CD4-positive, alpha-beta T cell treated with Interleukin-15 for 4 hours (primary cell): ENCODE measurements at places on chromosomes 6 and 20.
A peak's percentile ranks its signal among the peaks of the same experiment; 100 is the strongest.

DNA sequence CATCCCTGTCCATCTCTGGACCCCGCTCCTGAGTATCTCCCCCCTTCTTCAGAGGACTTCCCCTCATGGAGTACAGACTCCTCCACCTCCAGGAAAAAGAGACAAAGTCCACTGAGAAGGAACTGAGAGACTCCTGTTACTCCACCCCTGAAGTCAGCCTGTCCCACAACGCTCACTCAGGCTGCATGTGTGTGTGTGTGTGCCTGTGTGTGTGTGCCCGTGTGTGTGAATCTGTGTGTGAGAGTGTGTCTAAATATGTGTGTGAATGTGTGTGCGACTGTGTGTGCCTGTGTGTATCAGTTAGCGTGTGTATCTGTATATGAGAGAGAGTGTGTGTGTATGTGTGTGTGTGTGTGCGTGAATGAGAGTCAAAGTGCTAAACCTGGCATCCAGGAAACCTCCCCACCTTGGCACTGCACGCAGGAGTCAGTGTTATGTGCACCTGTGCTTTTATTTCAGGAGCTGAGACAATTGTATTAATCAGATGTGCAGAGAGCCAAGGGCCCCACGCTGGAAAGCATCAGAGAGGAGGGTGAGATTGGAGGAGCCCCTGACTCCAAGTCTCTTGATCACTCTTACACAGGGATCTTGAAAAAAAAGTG lies 39.0 kb downstream of the HLA-A start:
- no peak for DNase-seq

- DNase-seq = peak; percentile 26
Observed at GRCh38 chr20:50467718-50468356, 42.3 kb upstream of the PTPN1 start.

DNA sequence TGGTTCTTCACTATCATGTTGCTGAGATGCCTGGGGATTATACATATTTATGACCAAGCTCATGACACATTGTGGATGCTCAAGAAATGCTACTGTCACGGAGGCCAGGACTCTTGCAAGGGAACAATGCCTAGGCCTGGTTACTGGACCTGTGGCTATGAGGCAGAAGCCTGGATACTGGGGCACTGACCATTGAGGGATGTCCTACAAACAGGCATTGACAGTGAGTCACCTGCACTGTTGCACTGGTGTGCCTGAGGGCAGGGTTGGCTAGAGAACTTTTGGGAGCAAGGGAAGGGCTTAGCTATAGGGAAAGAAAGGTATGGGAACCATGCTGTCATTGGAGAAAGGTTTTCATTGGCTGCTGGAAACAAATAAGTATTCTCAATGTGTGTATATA lies 313.1 kb upstream of the SUPT3H start:
- DNase-seq = no peak

DNA sequence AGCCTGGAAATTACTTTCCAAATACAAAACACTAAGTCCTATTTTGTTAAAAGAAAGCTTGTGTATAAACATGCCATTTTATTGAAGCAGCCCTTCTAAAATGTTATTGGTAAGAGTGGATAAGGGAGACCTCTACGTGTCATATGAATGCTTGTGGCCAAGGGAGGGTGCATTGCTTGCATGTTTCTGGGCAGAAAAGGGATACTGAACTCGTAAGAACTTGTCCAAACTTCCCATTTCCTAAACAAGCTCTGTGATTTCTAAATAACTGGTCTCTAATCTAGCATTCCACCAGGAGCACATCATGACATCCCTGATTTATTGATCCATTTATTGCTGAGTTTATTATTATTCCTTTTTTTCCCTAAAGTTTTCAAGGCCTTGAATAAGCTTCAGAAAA lies 474.1 kb downstream of the CD109 start:
- no peak for DNase-seq

GRCh38 chr6:11015102-11015501 lies 29.0 kb downstream of the ELOVL2 start:
- DNase-seq = no peak

DNA sequence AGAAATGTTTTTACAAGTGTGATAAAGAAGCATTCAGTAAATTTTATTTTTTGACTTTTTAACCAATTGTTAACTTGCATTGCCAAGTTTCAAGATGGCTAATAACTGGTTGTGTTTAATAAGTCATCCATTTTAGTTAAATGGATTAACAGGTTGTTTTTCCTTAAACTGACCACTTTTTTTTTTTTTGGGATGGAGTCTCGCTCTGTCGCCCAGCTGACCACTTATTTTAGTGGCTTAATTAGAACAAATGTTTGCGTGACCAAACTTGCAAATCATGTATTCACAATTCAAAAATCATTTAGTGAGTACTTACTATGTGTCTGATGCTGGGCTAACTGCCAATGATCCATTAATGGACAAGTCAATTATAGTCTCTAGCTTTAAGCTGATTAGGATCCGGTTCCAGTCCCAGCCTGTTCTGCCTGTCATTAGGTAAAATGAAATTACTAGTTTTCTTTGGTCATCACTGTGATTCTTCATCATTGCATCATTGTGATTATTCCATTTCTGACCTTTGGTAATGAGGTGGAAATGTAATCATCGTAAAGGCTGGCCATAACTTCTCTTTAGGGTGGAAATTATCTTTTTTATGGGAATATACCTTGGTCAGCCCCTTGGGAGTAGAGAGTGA lies 729.2 kb upstream of the MARCKS start:
- no peak for DNase-seq

GRCh38 chr6:124028117-124028516 lies 224.5 kb downstream of the NKAIN2 start:
- no peak for DNase-seq

GRCh38 chr6:47405273-47405672 lies 72.3 kb upstream of the CD2AP start:
- DNase-seq = no peak

DNA sequence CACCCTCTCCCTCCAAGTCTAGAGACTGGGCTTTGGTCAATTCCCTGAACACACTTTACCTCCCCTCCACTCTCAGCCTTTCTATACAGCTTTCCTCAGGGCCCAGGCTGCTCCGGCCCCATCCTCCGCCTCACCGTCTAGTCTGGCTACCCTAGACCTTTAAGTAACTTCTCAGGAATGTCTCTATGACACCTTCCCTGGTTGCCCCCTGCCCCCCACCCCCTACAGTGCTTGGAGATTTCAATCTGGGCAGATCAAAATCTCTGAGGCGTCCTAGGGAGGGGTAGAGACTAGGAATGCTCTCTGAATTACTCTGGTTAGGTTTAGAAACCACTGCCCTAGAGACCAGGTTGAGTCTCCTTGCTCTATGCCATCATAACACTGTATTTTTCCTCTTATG lies 6.1 kb downstream of the UBE2J1 start:
- no peak for DNase-seq

DNA sequence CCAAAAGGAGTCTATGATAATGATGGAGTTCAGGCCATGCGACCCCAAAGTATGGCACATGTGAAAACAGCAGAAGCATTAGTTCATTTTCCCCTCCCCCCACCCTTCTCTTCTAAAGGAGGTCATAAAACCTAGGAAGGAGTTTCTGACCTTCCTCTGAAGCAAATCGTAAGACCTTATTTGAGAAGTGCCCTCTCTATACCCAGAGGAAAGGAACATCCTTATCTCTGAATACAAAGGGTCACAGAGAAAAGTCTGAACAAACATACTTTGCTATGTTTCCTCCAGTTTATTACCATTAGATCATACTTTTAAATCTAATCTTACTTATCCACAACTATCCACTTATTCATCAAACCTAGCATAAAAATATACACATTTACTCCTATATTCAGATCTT lies 48.6 kb downstream of the SLX4IP start:
- DNase-seq = no peak

GRCh38 chr20:58056021-58056591 lies 172.3 kb downstream of the ANKRD60 start:
- no peak for DNase-seq

DNA sequence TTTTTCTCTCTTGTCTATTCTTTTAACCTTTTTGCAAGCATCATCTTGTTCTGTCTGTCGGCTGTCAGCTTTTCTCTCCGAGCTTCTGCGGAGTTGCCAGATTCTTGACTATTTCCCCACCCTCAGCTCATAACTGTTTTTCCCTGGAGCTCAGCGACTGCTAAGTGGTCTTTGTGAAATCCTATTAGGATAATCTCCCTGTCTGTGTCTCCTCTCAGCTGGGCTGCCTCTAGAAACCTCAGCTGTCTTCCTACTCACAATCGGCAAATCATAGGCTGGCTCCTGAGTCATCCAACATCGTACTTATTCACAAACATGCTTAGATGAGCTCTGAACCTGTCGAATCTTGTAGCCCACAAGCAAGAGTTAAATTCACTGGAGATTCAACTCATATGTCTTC lies 332.3 kb downstream of the PTPRT start:
- DNase-seq = no peak

DNA sequence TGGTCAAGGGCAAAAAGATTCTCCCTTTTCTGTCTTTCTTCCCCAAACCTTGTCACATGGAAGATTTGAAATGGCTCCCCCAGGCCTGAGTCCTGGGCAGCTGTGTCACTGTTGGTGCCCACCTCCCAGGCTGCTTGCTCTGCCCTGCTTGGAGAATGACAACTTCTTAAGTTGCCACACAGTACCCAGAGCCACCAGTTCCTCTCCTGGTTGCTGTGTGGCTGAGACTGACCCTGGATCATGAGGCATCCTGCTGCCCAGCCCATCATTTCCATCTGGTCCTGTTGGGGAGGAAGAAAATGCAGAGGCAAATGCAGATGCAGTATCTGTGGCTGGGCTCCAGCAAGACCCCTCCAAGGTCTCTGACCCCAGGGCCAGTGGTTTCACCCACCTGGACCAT lies 113.7 kb downstream of the PHACTR3 start:
- DNase-seq = no peak

DNA sequence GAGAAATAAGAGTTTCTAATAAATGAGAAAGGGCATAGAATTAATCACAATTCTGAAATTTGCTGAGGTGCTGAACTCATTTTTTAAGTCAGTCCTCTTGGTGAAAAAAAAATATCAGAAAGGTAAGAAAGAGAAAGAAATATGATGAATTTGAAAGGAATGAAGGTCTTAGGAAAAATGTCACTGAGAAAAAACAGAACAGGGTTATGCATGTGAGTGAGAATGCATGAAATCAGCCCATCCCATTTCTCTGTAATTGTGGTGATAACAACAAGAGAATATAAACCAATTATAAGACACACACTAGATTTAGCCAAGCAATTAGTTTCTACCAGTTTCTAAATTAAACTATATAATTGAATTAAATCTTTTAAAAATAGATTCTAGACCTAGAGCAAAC lies 138.9 kb downstream of the TBX18 start:
- no peak for DNase-seq

- no peak for DNase-seq
Observed at GRCh38 chr6:150078788-150079187, 9.9 kb upstream of the ULBP3 start.

GRCh38 chr6:152399399-152399798 lies 237.8 kb downstream of the SYNE1 start:
- DNase-seq = no peak

DNA sequence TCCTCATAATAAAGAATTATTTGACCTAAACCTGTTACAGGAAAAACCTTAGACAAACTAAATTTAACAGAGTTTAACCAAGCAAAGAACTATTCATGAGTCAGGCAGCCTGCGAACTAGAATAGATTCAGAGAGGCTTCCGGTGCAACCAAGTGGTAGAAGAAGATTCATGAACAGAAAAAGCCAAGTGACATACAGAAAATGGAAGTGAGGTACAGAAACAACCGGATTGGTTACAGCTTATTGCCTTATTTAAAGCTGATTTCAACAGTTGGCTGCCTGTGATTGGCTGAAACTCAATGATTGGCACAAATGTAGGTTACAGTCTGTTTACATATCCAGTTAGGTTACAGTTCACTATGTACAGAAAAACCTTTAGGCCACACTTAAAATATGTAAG lies 10.1 kb downstream of the PPP1R3G start:
- DNase-seq = no peak

- DNase-seq = peak; percentile 41
Observed at GRCh38 chr6:431986-432385, 40.4 kb downstream of the IRF4 start.

GRCh38 chr20:32316667-32317066 lies 39.2 kb downstream of the KIF3B start:
- no peak for DNase-seq

GRCh38 chr20:44384423-44385027 lies 29.0 kb downstream of the HNF4A start:
- peak; percentile 81 for DNase-seq

DNA sequence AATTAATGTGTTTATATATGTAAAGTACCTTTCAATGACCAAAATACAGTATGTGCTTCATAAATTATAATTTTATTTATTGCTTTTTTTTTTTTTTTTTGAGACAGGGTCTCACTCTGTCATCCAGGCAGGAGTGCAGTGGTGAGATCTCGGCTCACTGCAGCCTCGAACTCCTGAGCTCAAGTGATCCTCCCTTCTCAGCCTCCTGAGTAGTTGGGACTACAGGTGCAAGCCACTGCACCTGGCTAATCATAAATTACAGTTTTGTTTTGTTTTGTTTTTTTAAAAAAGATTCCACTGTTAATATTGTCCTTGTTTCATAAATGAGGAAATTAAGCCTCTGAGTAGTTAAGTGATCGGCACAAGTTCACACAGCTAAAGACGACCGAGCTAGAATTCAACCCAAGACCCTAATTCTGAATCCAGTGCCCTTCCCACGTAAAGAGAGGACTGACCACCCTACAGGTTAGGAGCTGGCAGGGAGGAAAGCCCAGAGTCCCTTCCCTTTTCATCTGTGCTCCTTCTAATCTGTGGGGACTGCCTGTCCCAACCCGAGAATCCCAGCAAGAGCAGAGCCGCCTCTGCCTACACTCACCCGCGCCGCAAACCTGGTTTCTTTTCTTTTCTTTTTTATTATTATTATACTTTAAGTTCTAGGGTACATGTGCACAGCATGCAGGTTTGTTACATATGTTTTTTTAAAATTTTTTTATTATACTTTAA lies 8.5 kb upstream of the GDF5 start:
- DNase-seq = no peak
